ENCODE measurements at places on chromosomes 11 and 22. TPM values are rescaled to one million over a fixed set of nuclear protein-coding genes. Genes with fewer than 3 reads are reported as not detected.

DNA sequence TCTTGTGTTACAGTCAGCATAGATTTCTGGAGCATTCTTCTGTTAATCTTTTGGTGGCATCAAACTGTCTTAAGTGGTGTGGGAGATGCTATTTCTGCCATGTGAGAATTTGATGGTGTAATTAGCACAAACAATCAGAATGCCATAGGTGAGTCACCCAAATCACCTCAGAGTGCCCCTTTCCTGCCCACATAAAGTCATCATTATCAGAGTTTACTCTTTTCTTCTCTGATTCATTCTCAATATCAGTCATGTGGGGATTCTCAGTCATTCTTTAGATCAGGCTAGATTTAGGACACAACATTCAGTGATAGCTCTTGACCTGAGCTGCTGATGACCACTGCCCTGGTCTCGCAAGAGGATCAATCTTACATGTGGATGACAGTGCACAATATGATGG lies 23.7 kb upstream of the MS4A6A start:
- peak; percentile 23 for DNase-seq

GRCh38 chr11:64546600-64546999 lies 44.4 kb upstream of the SLC22A12 start:
- DNase-seq, result no peak

GRCh38 chr11:69721745-69722144 lies 17.9 kb upstream of the FGF19 start:
- no peak for DNase-seq

- DNase-seq, result no peak
Observed at GRCh38 chr11:72525466-72525865, 91.1 kb upstream of the CLPB start.

The TSSK2 gene
- total RNA-seq, result not detected

The BCL2L13 gene
- total RNA-seq, result 34.5 TPM

GRCh38 chr11:98194611-98195010 lies 826.1 kb upstream of the CNTN5 start:
- DNase-seq, result no peak

GRCh38 chr11:75725547-75726320 lies 8.1 kb downstream of the MOGAT2 start:
- no peak for DNase-seq

DNA sequence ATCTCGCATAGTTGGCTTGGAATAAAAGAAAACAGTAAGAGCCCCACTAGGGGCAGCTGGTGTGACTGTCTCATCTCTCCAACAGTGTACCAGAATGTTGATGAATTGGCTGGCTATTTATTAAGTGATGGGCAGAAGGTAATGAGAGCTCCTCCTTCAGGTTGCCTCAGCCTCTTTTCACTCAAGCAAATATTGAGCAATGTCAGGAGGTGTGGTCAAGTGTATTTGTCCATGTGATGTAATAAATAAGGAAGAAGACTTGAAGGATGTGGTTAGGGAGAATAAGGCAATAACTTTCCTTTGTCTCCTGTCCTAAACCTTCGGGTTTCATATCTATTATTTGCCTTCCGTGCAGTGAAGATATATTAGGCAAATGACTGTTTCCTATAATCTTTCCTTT lies at the start of gene TCN1:
Gene TCN1, minus strand, starts transcription at position 91 of the 400 bp plus-strand sequence. Its CDS starts 17 bp downstream, at position 74.
- DNase-seq, result no peak

DNA sequence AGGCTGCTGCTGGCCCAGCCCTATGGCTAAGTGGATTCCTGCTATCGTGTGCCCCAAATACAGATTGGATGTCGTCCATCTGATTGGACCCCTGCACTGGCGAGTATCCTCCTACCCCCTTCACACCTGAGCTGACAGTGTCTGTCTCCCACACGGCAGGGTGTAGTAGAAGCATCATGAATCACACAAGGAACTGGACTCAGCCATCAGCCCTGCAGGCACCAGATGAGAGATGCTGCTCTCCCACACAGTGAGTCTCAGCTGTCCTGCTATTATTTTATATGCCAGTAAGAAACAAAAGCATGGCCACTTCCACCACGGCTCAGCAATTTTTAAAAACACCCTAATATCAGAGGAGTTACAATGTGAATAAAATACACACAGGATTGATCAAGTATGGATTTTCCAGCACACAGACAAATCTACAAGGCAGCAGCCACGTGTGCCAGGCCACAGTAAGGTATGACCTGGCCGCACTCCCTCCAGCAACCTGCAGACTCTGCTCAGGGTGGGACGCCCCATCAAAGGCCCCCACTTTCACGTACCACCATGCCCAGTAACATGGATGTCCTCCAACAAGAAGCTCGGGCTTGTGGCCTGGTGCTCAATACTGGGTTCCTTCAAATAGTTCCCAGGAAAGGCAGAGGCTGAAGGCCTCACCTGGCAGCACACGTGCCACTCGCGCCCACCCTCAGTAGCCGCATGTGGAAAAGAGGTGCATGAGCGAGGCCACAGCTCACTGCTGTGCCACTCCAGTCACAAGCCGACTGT lies 16.4 kb upstream of the SLC25A1 start:
- no peak for DNase-seq

The C11orf42 gene
- not detected for total RNA-seq

- no peak for DNase-seq
Observed at GRCh38 chr22:30825711-30826505, 131.2 kb downstream of the OSBP2 start.

The PHOX2A gene
- not detected for total RNA-seq

- DNase-seq, result no peak
Observed at GRCh38 chr11:102633385-102634026, 8.4 kb upstream of the MMP20 start.

- no peak for DNase-seq
Observed at GRCh38 chr11:86588566-86589090, 83.8 kb downstream of the ME3 start.

DNA sequence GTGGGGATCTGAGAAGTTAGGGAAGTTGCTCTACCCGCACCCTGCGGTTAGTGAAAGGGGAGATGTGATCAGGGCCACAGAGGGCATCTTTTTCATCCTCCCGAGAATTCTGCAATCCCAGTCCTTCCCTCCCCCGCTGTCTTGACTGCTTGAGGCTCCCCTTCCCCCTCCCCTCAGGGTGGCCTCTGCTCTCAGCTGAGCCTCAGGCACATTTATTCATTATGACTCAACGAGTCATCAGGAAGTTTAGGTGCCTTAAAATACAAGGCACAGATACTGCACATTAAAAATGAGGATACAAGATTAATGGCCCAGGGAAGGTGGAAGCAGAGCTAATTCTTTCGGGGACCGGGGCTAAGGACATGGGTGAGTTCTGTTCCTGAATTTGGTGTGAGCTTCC lies 104.0 kb downstream of the CACNA1I start:
- DNase-seq, result no peak

- DNase-seq, result no peak
Observed at GRCh38 chr22:35733791-35734516, 16.3 kb downstream of the APOL5 start.

The C11orf65 gene
- 3.4 TPM for total RNA-seq

The ENTHD1 gene
- 0.70 TPM for total RNA-seq

DNA sequence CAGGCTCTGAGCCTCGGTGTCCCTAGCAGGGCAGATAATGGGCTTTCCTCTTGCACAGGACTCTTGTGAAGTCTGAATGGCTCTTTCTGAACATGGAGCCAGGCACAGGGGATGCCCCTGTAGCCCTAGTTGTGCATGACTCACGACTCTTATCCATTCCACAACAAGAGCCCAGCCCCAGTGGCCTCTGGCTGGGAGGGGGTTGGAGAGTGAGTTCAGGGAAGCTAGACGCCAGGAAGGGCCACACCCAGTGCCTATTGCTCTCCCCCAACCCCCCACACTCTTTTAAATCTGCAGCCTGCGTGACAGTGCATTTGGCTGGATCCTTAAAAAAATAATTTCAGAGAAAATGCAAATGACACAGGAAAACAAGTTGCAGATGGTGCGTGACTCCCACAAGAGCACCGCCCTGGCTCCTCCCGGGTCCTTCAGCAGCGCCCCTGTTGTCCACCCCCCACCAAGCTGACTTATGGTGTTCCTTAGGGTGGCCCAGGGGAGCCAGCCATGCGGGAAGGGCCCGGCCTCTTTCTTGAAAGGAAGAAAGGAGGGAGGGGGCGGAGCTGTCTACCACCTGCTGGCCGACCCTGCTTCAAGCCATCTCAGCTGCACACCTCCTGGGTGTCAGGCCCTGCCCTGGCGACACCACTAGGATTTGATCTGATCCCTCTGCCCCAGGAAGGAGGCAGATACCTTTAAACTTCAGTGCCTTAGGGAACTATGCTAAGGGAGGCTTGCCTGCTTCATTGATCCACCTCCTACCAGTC lies 74.7 kb downstream of the MN1 start:
- DNase-seq, result no peak

The SAA2 gene
- not detected for total RNA-seq

- DNase-seq, result no peak
Observed at GRCh38 chr22:35622191-35622913, 5.2 kb upstream of the MB start.

The NLRP6 gene
- total RNA-seq, result 0.32 TPM

GRCh38 chr11:71474141-71474770 lies 21.3 kb downstream of the NADSYN1 start:
- no peak for DNase-seq

DNA sequence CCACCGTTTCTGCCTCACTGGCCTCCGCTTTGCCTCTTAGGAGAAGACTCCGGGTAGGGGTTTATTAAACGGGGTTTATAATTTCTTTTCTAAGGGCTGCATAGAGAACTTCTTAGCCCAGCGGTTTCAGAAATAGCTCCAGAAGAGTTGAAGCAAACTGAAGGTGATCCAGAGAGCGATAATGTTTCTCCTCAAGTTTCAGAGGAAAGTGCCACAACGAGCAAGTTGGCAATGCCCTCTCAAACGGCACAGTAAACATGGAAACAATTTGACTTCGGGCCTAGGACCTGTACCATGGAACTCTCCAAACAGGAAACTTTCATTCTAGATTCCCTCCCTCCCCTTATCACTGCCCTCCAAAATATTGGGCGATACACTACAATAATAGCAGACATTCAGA lies 1.0 kb downstream of the ADSL start:
- no peak for DNase-seq

The MS4A12 gene
- not detected for total RNA-seq

The CNTF gene
- 3.4 TPM for total RNA-seq

The CCDC83 gene
- not detected for total RNA-seq

GRCh38 chr11:62546929-62547625 lies 471 bp upstream of the AHNAK start:
- no peak for DNase-seq

DNA sequence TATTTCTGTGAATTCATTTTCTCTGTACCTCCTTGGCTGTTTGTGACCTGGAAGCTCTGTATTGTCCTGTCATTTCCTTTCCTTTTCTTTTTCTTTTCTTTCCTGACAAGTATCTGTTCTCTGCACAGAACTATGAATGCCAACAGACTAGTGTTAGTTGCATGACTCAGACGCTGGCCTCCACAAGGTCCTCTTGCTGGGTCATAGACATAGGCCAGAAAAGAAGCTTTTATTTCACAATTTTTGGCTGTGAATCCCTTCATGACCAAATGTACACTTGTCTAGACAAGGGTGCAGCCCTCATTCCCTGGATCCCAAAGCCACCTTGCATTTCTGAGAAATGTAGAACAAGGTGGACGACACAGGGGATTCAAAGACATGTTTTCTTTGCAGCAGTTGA lies 104.1 kb upstream of the MTNR1B start:
- no peak for DNase-seq

The NXPE1 gene
- total RNA-seq, result not detected

The RAG2 gene
- total RNA-seq, result not detected

The ABCC8 gene
- total RNA-seq, result not detected

DNA sequence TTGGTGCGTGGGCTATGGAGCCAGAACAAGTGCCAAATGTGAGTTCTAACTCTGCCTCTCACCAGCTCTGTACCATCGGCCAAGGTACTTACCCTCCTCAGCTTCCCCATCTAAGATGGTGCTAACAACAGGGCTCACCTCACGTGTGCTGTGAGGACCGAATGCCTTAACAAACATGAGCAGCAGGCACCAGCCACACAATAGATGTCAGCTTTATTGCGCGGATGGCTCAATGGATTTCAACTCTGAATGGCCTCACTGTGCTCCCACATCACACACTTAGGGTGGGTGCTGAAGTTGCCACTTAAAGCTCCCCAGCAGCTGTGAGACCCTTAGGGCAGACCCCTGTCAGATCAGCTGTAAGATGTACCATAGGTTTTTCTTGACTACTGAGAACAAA lies 24.1 kb downstream of the RELT start:
- DNase-seq, result no peak

GRCh38 chr11:65648997-65649493 lies 11.1 kb downstream of the SIPA1 start:
- no peak for DNase-seq

DNA sequence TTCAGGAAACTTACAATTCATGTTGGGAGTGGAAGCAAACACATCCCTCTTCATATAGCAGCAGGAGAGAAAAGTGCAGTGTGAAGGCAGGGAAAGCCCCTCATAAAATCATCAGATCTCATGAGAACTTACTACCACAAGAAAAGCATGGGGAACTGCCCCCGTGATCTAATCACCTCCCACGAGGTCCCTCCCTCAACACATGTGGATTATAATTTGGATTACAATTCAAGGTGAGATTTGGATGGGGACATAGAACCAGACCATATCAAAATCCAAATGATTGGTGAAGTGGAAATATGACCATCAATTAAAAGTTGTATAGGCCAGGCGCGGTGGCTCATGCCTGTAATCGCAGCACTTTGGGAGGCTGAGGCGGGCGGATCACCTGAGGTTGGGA lies 1268.0 kb downstream of the JRKL start:
- DNase-seq, result no peak

The CCDC73 gene
- not detected for total RNA-seq

DNA sequence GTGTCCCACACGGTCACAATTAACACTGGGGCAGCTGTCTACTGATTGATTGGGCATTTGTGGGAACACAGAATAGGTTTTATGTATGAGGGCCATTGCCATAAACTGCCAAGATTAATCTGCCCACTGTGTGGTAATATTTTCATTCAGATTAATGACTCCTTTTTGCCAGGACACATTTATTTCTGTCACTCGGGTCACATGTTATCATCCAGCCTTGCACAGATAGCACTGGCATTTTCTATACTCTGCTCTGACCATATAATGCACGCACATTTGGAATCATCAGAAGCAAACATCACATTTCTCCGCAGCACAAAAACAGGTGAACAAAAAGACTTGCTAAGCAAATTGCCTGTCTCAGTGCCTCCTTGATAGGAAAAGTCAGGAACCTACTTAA lies 138.3 kb downstream of the CADM1 start:
- DNase-seq, result no peak

The VSIG10L2 gene
- not detected for total RNA-seq

DNA sequence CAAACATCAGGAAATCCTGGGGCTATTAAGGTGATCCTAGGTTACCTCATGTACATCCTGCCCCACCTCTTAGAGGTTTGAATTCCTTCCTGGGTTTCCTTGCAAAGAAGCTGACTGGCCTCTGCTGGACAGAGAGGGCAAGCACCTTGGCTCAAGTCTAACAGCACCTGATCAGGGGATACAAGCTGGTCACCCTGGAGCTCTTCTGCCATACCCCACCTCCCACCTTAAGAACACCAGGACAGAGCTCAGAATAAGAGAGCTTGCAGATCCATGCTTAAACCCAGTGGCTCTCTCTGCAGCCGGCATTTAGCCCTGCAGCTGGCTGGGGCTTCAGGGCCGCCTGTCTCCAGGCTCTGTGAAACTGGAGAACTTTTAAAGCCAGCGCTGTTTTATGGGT lies 386.6 kb upstream of the NARS2 start:
- no peak for DNase-seq

The DERL3 gene
- total RNA-seq, result 5.7 TPM

- DNase-seq, result no peak
Observed at GRCh38 chr11:64650923-64651523, 60.0 kb downstream of the SLC22A12 start.
